Foreskin melanocyte (primary cell): ENCODE measurements at places on chromosomes 4 and X.

- no peak for DNase-seq
Observed at GRCh38 chr4:123651066-123651465, 254.5 kb downstream of the SPRY1 start.

DNA sequence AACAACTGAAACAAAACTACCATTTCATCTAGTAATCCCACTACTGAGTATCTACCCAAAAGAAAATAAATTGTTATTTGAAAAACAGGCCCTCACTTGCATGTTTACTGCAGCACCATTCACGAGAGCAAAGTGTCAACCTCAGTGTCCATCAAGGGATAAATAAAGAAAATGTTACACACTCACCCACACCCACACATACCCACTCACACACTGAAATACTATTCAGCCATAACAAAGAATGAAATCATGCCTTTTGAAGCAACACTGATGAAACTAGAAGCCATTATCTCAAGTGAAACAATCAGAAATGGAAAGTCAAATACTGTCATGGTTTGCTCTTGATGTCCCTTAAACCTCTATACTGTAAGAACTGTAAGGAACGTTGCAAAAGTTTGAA is 44.8 kb upstream of the CLNK start:
- no peak for DNase-seq

- DNase-seq, result no peak
Observed at GRCh38 chrX:65596270-65597034, 61.9 kb upstream of the LAS1L start.

DNA sequence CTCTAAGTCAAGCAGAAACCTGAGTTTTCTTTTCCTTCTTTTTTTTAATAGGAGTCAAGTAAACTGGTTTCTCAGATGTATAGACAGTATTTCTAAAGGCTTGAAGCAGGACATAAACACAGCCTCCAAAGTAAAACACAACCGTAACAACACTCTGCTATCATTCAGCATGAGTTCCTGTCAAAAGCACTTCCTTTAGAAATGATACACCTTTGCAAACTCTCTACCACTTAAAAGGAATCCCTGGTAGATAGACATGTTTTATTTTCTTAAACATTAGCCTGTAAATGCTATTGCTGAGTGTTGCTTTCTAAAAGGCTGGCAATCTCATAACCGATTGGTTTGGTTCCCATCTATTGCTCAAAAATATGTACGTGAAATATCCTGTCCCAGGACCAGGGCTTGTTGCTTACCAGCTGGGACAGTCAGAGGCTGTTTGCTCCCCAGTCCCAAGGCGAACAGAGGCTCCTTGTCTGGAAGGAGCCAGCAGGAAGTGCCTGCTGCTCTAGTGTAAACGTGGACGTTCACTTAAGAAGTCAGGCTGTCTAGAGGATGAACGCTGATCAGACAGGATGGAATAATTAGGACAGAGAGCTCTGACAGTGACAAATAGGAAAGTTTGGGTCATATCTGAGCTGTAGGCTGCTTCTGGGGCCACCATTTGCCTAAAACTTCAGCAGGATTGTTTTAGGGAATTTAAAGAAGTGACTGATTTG is 173.9 kb upstream of the KLF3 start:
- peak; percentile 88 for DNase-seq

DNA sequence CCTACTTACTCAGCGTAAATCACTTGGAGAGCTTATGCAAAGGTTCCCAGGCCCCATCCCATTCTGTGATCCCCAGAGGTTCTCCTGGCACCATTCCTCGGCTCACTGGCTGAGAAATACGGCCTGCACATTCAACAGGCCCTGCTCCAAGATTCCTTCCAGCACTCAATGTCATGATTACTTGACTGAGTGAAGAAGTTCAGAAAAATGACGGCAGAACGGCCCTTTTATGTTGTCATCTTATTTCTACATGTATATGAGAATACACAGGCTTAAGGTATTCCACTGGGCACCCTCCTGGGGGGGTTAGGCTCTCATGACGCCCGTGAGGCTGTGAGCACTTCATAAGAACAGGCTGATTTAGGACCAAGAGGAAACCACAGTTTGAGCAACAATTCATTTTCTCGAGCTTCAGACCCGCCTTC is 190.6 kb downstream of the NSUN7 start:
- no peak for DNase-seq

DNA sequence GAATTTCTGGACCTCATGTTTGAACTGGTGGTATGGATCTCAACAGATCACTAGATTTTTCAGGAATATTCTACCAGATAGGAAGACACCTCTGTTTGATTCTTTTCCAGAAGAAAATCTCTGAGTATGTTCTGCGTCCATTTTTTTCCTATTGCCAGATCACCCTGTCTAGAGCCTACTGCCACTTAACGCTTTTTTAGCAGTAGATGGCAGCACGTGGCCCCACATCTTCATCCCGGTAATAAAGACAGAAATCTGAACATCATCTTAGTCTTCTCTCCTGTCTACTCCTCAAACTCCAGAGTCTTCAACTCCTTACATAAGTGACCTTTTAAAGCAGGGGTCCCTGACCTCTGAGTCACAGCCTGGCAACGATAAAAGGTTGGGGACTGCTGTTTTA is 184.7 kb downstream of the TMA16 start:
- no peak for DNase-seq

DNA sequence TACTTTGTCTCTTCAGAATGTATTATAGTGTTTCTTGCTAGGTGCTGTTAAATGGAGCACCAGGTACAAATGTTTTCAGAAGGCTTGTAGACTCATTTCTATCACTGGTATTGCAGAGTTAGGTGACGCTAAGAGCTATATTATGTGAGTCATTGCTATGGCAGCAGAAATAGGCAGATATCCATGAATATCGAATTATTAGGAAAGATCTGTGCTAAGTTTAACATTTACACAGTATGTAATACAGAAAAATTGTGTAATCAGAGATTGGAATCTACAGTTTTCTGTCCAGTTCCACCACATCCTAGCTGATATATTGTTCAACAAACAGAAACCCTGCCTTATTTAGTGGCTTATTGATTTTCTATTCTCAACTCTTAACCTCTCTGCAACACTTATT is 1025.5 kb downstream of the STIM2 start:
- no peak for DNase-seq

DNA sequence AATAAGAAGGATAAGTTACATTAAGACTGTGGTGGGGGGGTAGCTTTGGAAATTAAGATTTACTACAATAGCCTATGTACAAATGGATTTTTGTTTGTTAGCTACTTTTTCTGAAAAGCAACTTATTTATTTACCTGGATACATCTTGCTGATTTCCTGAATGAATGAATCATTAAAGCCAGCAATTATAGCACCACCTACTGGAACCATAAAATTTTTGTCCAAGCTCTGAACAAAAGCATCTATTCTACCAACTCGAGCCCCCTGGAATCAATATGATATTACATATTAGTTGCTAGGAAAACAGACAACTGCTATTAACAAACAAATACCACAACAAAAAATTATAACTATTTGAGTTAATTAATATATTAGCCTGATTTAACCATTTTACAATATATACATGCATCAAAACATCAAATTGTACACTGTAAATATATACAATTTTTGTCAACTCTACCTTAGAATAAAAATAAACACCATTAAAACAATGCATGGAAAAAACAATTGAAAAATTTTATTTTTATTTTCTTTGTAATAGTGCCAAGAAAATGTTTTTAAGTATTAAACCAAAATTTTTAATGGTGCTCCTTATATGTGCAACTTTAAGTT is 15.3 kb downstream of the SEPSECS start:
- no peak for DNase-seq

- DNase-seq, result no peak
Observed at GRCh38 chr4:61220556-61220955, 20.4 kb downstream of the ADGRL3 start.

DNA sequence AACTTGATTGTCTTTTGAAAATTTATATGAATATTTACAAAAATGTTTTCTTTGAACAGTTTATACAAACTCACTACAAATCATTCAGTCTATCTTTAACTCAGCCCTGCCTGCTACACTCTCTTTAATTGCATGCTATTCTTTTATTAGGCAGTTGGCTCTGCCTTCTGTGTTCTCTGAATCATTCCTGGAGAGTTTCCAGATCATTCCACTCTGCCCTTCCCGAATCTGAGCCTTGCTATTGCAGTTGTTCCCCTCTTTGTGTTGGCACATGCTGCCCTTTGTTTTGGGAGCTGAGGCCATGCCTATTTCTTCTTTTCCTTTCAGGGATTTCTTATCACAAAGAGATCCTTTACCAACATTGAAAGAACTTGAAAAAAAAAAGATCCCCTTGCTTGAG is 8.7 kb upstream of the TECRL start:
- peak; percentile 84 for DNase-seq

DNA sequence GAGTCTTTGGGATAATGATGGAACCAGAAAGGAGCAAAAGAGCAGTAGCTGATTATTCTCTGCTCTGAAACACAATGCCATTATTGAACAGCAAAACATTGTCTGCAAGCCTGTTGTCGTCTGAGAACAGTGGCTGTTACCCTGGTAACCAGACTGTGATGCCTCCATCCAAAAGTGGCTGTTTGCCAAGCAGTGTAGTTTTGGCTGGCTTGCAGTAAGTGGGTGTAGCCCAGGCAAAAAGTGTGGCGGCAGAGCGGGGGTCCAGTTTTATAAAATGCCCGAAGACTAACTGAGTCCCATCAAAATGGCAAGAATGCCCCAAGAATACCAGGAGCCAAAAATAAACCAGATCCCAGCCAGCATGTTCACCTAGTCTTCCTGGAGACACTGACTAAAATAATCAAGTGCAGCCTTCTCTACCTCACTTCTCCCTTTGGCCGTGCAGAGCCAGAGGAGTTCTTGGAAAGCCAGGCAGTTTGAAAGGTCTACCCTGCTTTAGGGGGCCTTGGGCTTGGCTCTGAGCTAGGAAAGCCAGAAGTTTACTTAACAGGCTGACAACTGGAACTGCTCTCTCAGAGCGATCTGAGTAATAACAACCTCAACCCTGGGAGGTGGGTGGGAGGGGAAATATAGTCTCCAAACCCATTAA is 2.6 kb downstream of the PLP1 start:
- DNase-seq, result no peak

DNA sequence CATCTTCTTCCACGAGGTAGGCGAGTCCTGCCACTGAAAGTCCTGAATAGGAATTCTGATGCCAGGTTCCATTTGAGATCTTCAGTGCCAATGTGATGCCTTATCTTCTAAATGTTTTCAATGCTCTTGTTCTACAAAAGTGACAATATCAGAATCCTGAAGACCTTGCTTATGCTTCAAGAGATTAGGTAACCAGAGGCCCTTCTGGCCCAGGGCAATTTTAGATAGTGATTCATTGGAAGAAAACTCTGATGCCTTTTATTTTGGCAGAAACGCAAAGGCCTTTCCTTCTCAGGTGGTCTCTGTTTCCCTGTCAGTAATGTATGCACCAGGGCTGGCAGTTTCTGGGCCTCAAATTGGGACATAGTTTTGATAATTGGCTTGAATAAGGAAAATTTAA is 144.8 kb downstream of the CEP135 start:
- no peak for DNase-seq

- DNase-seq, result peak; percentile 30
Observed at GRCh38 chr4:1872870-1873269, 1.7 kb downstream of the NSD2 start.

GRCh38 chrX:54044877-54045338 is 635 bp upstream of the PHF8 start:
- no peak for DNase-seq

- no peak for DNase-seq
Observed at GRCh38 chr4:123462007-123462406, 65.4 kb downstream of the SPRY1 start.

GRCh38 chr4:54669831-54670230 is 12.1 kb downstream of the KIT start:
- no peak for DNase-seq

- DNase-seq, result no peak
Observed at GRCh38 chr4:109879636-109880314, 31.9 kb downstream of the LRIT3 start.

DNA sequence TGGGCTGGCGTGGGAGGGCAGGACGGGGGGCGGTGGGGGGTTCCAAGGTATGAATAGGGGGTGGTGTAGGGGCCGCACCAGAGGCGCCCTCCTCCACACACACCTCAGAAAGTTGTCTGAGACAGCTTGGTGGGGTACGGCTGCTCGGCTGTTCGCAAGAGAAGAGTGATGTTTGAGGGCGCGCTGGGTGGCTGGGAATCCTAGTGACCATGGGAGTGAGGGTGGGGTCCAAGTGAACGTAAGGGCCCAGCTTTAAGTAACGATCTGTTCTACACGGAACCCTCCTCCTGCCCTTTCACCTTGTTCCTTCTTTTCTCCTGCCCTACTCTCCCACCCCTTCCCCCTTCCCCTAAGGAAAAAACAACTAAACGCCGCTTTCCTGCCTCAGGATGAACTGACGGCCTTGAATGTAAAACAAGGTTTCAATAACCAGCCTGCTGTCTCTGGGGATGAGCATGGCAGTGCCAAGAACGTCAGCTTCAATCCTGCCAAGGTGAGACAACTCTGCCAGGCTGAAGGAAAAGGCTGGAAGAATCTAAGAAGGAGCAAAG is 664 bp downstream of the MED12 start:
- no peak for DNase-seq

DNA sequence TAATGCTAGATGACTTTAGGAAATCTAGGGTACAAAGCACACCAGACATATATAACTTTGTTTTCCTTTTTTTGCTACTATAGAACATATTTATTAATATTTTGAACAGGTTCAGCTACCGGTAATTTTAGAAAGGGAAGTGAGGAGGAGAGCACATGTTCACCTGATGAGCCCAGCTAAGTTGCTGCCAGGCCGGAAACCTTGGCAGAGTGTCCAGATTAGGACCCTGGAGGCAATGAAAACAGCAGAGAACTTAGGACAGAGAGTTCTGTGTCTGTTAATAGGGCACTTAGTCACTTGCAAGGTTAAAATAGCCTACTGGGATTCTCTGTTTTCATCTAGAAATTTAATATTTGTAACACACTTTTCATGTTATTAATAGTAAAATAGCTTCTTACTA is 348.9 kb upstream of the CPEB2 start:
- DNase-seq, result peak; percentile 32

DNA sequence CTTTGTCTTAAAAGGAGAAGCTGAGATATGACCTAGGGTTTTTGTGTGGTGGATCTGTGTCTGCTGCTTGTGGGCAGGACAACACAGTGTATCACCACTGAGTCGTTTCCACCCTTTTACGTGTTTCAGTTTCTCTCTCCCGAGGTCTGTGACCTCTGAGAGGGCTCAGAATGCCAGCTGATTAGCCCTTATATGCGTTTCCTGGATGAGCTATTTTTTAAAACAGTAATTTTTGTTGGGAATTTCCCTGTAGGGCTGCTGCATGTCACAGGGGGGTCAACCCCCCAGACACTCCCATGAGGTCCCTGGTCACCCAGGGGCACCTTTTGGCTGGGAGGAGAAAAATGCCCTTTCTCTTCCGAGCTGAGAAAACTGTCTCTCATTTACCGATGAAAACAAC is 170.4 kb upstream of the CASK start:
- DNase-seq, result no peak

GRCh38 chrX:155070038-155070437 is 898 bp downstream of the CMC4 start:
- DNase-seq, result no peak

- no peak for DNase-seq
Observed at GRCh38 chr4:182831376-182831775, 85.8 kb downstream of the DCTD start.

GRCh38 chr4:47154816-47155370 is 123.5 kb downstream of the GABRB1 start:
- no peak for DNase-seq

- DNase-seq, result no peak
Observed at GRCh38 chr4:32423267-32423666, 1703.1 kb downstream of the PCDH7 start.
